ENCODE measurements at places on chromosomes 13 and 19. TPM values are rescaled to one million over a fixed set of nuclear protein-coding genes. Genes with fewer than 3 reads are reported as not detected.

Gene IL17D
- total RNA-seq: 1.3 TPM

Gene OR7A5
- not detected for total RNA-seq

Gene FAAP24
- total RNA-seq: 14.0 TPM

Gene WDR88
- not detected for total RNA-seq

Gene NOTCH3
- 8.9 TPM for total RNA-seq

Gene ZMYM2
- total RNA-seq: 19.5 TPM

Gene ATXN8OS
- not detected for total RNA-seq

Gene ERICH4
- total RNA-seq: not detected

Gene ZNF726
- total RNA-seq: 0.61 TPM

Gene LPAR2
- 5.2 TPM for total RNA-seq

Gene SIGLEC11
- 0.04 TPM for total RNA-seq

Gene KCTD15
- total RNA-seq: 38.2 TPM

Gene BEST2
- total RNA-seq: 1.8 TPM

All from A549 treated with Mapracorat at 1 μM for 4 hours (cell line).